ENCODE measurements at places on chromosomes 4 and X.
A peak's percentile ranks its signal among the peaks of the same experiment; 100 is the strongest.

DNA sequence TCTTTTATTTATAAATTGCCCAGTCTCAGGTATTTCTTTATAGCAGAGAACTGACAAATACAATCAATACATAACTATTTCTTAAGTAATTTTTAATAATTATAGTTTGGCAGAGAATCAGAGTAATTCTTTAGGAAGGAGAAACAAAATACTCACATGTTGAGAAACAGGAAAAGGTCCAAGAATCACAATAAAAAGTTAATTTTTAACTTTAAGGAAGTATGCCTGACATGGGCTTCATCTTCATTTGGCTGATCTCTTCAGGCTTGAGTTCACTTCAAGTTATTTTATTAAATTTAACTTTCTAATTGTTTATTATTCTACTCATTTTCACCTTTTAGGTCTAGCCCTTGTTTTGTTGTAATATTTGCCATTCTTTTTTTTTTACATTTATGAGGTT lies 36.1 kb upstream of the RNF150 start:
- no peak for DNase-seq

DNA sequence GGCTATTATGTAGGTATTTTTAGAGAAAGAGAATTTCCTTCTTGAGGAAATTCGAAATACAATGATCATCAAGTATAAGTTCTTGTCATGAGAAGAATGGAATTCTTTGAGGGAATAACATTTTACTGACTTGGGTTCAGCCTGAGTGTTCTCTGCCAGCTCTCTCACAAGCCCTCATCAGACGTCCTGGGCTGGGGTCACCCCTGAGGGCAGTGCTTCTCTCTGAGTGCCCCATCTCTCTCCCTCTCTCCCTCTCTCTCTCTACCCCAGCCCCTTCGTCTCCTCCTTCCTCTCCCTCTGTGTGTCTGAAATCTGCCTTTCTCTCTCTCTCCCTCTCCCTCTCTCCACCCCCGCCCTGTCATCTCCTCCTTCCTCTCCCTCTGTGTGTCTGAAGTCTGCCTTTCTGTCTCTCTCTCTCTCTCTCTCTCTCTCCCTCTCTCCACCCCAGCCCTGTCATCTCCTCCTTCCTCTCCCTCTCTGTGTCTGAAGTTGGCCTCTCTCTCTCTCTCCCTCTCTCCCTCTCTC lies 241.7 kb upstream of the PSAPL1 start:
- DNase-seq = no peak

- DNase-seq = no peak
Measured at GRCh38 chrX:21408307-21408706, 34.1 kb downstream of the CNKSR2 start.

GRCh38 chr4:48119646-48120045 lies 14.4 kb downstream of the TXK start:
- DNase-seq = no peak

GRCh38 chr4:51895158-51895557 lies 52.2 kb downstream of the DCUN1D4 start:
- DNase-seq = no peak

DNA sequence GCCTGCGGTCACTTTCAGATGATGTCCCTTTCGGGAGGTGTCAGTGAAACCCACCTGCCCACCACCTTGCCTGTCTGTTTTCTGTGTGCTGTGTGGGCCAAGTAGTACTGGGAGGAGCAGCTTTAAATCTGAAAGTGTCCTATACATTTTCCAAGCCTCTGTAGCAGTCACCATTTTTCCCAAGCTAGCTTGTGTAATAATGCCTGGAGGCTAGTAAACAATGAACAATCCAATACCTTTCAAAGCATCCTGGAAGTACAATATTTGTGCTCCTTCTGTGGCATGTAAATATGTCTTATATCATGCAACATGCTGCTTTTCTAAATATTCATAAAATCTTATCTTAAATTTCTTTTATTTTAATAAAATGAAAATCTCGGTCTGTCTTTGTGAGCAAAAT lies 111.6 kb upstream of the C1GALT1C1 start:
- peak; percentile 48 for DNase-seq

- DNase-seq = peak; percentile 84
Measured at GRCh38 chr4:88623097-88623496, 30.8 kb downstream of the HERC3 start.

DNA sequence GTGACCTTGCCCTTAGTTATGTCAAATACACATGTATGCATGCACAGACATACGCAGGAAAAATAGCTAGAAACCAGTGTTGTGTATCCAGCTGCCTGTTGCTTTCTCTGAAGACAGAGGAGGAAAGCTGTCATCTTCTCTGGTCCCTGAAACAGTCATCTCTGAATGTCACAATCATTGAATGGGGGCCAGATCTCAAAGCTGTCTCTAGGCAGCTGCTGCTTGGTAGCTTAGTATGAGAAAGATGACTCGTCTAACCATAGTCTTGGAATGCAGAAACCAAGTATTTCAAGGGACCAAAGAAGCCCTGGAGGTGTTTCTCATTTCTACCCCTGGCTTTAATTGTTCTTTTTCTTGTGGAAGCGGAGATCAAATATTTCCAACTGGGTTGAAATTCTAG lies 4.0 kb downstream of the GRIA3 start:
- peak; percentile 67 for DNase-seq

DNA sequence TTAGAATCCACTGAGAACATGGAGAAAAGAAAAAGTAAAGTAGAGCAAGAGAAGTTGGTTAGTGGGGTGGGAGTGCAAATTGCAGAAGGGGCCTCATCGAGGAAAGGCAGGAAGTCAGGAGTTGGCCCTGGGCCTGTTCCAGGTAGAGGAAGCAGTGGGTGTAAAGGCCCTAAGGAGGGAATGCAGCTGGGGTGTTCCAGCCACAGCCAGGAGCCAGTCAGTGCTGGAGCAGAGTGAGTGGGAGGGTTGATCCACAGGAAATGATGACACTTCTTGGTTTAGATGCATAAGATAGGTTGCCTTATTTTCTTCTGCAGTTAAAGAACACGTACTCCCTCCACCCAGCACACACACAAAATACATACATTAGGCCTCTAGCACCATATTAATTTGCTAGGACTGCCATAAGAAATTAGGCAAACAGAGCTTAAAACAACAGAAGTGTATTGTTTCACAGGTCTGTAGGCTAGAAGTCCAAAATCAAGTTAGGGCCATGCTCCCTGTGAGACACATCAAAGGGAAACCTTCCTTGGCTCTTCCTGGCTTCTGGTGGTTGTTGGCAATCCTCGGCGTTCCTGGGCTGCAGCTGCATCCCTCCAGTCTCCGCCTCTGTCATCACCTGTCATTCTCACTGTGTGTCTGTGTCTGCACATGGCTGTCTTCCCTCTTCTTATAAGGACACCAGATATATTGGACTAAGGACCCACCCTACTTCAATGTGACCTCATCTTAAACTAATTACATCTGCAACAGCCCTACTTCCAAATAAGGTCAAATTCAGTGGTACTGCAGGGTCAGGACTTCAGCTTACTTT lies 205.9 kb downstream of the AASDH start:
- no peak for DNase-seq

GRCh38 chr4:113837397-113837796 lies 75.9 kb upstream of the CAMK2D start:
- DNase-seq = peak; percentile 89

GRCh38 chrX:80576806-80577533 lies 156.7 kb downstream of the TENT5D start:
- DNase-seq = no peak

DNA sequence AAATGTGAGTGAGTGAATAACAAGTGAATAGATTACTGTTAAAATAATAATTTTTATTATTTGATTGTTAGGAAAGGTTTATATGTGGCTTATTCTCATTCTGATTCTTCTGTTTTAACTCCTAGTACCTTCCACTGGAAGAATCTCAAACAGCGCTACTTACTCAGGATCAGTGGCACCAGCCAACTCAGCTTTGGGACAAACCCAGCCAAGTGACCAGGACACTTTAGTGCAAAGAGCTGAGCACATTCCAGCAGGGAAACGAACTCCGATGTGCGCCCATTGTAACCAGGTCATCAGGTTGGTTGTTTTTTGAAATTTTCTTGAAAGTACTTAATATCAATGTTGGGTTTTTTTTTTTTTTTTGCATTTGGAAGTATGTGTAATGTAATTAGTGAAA lies 117.6 kb upstream of the BMPR1B start:
- no peak for DNase-seq

- no peak for DNase-seq
Measured at GRCh38 chr4:154076921-154077320, 288.0 kb upstream of the SFRP2 start.

- DNase-seq = no peak
Measured at GRCh38 chrX:48523682-48524081, 2.1 kb downstream of the EBP start.

DNA sequence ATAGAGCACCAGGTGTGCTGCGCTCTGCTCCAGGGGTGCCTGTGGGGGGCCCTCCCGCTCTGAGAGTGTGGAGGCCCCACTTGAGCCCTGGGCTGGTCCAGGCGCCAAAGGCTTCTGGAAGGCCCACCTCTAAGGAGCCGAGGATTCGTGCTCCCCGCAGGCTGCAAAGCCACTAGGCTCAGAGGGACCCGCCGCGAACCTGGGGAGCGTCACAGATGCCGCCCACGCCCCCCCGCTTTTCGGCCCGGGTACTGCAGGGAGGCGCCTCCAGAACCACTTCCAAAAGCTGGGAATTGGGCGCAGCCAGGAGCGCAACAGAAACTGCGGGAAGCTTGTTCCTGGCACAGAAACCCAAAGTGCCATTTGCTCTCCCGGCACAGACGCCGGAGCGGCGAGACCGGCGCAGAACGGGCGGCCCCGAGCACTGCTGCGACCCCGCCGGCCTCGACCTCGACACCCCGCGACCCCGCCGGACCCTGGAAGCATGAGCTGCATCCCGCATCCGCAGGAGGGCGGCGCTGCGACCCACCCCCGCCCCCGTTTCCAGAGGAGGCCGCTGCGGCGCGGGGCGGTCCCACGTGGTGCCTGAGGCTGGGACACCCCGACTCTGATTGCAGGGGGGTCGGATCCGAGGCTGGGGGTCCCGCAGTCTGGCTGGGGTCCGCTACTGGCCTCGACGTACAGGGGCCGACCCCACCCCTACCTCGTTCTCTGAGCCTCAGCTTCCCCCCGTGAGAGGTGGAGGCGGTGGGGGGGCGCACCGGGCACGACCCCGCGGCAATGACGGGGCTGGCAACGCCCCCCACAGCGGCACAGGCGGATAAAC lies 30.8 kb downstream of the CPLX1 start:
- peak; percentile 27 for DNase-seq

- no peak for DNase-seq
Measured at GRCh38 chr4:73918058-73918457, 48.9 kb downstream of the CXCL1 start.

- DNase-seq = no peak
Measured at GRCh38 chr4:69855822-69856221, 4.1 kb downstream of the SULT1E1 start.

- no peak for DNase-seq
Measured at GRCh38 chrX:3743801-3744439, 30.5 kb upstream of the PRKX start.

- no peak for DNase-seq
Measured at GRCh38 chr4:173398779-173399415, at the start of gene SCRG1. Gene SCRG1 (minus strand): TSS chr4:173399116. CDS start chr4:173391414, 7,702 bp downstream.
